ENCODE measurements at places on chromosomes 4 and X.

DNA sequence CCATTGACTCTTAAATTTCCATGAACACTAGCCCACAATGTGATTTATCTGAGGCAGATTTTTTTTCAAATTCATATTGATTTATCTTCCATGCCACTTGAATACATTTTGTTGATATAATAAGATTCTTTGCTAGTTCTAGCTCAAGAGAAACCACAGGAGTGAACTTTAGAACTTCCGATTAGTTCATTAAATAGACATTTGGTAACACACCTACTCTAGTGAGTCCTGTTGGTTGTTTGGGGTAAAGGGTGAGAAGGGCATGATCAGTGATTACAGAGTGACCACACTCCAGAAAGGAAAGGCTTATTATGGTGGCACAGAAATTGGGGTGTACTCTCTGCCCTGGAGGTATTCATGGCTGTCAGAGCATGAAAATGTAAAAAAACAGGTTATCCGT, 120.4 kb downstream of the CDKL5 start:
- no peak for DNase-seq

DNA sequence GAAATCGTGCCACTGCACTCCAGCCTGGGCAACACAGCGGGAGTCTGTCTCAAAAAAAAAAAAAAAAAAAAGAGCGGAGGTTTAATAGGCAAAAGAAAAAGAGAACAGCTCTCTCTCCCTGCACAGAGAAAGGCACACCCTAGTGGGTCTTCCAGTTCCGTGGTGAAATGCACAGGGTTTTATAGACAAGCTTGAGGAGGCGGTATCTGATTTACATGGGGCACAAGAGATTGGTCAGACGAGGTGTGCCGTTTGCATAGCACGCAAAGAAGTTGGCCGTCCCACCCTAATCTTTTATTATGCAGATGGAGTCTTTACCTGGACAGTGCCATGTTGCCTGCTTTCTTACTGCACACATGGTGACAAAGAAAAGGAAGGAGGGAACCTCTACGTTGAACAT, 33.5 kb upstream of the REST start:
- no peak for DNase-seq

- no peak for DNase-seq
Observed at GRCh38 chr4:40369437-40370274, 34.5 kb downstream of the CHRNA9 start.

DNA sequence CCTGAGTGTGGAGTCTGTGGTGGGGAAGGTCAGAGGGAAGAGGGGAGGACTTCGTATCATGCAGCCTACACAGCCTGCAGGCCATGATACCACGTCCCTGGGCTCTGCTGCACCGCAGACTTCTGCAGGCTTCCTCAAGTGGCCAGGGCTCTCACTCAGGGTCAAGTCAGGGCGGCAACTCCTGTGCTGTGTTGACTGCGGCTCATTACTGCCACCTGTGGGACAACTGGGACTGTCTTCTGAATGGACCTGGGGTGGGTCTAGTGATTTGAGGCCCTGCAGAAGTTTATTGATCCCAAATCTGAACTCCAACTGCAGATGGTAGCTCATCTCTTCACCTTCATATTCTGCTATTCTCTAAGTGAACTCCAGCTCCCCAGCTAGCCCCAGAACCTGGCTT, 167.1 kb downstream of the NSUN7 start:
- DNase-seq: peak; percentile 42

- DNase-seq: no peak
Observed at GRCh38 chr4:67721770-67722597, 21.0 kb upstream of the UBA6 start.

Measured in CD14-positive monocyte (primary cell).